ENCODE measurements at places on chromosomes 2 and 18. TPM values are rescaled to one million over a fixed set of nuclear protein-coding genes. Genes with fewer than 3 reads are reported as not detected.

Gene CDH20
- not detected for total RNA-seq

Gene BMP10
- not detected for total RNA-seq

Gene CGREF1
- 7.0 TPM for total RNA-seq

Gene GDF7
- total RNA-seq: 1.3 TPM

Gene REG1B
- not detected for total RNA-seq

Gene SULT1C2
- not detected for total RNA-seq
